ENCODE measurements at places on chromosomes 6 and 20. TPM values are rescaled to one million over a fixed set of nuclear protein-coding genes. Genes with fewer than 3 reads are reported as not detected.
A peak's percentile ranks its signal among the peaks of the same experiment; 100 is the strongest.

Gene C6orf58
- total RNA-seq, result not detected

Gene HEY2
- total RNA-seq, result not detected

DNA sequence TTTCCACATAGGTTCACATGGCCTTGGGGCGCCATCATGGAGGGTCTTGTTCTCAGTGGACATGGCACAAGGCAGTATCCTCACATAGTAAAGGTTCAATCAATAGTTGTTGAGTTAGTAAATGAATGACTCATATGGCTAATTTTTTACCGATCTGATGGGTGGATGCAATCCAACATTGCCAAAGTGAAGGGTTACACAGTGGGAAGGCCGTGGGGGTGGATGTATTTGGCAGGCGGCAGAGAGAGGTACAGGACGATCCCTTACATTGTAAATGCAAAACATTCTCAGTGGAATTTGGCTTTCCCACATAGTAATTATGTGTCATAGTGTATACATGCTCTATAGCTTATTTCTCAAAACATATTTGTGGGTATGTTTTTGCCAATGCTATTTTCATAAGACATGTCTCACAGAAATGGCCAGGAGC is 21.0 kb upstream of the PDE7B start:
- DNase-seq, result no peak

DNA sequence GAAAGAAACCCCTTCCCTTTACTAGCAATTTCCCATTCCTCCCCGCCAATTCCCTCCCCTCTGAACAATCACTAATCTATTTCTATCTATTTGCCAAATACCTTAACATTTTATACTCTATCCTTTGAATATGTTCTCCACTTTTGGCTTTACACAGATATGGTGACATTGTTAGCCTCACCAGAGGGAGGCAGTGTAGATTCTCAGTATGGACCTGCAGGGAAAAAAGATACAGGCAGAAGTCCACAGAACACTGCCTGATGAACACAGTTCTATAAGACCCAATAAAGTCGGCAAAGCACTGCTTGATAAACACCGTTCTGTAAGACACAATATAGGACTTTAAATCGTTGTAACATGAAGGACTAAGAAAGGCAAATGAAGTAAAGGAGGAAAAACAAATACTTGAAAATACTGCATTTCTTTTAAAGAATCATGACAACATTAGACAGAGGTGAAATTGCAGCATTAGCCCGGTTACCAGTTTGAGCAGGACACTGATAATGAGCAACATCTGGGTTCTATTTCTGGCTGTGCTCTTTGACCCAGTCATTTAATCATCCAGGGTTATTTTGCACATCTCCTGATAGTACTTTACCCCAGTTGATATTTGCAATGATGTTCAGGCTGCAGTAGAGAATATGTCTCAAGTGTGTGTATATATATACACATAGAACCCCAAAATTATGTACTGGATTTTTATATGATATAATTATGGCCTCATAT is 296.8 kb downstream of the UTRN start:
- DNase-seq, result peak; percentile 44

GRCh38 chr6:112575309-112575834 is 228.2 kb downstream of the RFPL4B start:
- no peak for DNase-seq

- no peak for DNase-seq
Observed at GRCh38 chr6:136677822-136678221, 114.5 kb downstream of the MAP3K5 start.

- no peak for DNase-seq
Observed at GRCh38 chr20:47041396-47041899, 146.8 kb downstream of the EYA2 start.

All from activated CD8-positive, alpha-beta T cell treated with anti-CD3 and anti-CD28 coated beads for 36 hours (primary cell).